ENCODE measurements at places on chromosomes 12 and 14.

GRCh38 chr12:89247541-89247942 lies 104.8 kb downstream of the DUSP6 start:
- DNase-seq: no peak

GRCh38 chr12:86959766-86960458 lies 703.7 kb upstream of the MGAT4C start:
- no peak for DNase-seq

- DNase-seq: no peak
Observed at GRCh38 chr12:15355766-15356165, 33.5 kb downstream of the PTPRO start.

DNA sequence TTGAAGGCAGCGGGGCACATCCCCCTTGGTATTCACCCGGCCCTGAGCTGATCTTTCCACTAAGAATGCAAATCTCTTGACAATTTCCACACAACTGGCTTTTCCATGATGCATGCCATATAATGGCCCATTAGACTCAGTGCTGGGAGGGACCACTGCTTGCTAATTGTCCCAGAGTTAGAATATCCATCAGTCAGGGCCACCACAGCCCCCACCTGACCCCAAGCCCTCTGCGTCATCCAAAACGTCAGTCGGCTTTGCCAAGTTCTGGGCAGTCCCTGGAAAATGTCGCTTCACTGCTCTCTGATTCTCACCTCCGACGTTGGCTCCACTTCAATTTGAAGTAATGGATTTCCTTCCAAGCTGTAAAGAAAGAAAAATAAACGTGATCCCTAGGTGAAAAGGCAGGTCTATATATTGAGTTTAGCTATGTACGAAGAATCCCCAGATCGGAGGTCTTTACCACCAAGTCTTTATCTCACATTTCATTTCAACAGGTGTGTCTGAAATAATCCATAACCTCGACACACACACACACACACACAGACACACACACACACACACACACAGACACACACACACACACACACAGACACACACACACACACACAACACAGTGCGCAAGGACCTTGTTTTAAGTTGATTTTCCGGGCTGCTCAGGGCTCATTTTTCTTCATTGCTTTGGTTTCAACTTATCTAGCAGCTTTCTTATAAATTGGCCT lies 165.5 kb upstream of the NOS1 start:
- DNase-seq: peak; percentile 7

DNA sequence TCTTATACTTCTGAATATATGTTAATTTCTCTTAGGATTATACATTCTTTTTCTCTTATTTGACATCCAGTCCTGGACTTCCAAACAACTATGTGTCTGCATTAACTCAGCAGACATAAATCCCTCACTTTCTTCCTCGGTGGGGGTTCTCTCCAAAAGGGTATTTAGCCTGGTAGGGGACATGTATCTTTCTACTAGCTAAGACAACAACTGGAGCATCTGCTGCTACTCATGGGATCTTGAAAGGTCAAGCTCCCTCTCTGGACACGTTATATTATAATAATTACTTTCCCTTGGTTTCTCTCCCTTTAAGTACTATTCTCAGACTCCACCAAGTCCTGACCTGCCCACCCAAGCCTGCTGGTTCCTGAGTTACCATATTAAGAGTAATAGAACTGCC lies 983.7 kb upstream of the FLRT2 start:
- no peak for DNase-seq

DNA sequence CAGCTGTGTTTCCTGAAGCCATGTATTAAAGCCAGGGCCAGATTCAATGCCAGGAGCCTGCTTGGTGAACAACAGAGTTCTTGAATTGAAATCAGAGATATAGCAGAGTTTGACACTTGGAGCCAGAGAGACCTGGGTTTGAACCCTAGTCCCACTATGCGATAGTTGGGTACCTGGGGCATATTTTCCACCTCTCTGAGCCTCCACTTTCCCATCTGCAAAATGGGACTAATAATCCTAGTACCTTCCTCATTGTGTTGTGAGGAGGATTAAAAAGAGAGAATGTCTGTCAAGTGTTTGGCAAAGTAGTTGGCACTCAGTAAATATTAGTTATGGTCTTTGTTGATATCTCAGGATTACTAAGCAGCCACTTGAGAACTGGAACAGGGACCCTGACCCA lies 6.0 kb upstream of the HRK start:
- DNase-seq: no peak

GRCh38 chr12:67826946-67827720 lies 162.1 kb upstream of the IFNG-AS1 start:
- peak; percentile 29 for DNase-seq

DNA sequence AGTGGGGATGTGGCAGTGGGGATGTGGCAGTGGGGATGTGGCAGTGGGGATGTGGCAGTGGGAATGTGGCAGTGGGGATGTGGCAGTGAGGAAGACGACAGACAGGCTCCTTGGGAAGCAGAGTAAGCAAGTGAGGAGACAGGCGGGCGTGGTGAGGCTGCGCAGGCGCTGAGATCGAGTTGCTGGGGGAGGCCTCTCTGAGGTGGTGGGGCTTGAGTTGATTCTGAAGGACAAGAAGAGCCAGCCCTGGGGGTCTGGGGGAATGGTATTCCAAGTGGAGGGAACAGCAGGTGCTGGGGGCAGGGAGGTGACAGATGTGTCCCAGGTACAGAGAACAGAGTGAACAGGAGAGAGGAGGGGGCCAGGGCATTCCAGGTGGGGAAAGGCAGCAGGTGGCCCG lies 33.8 kb upstream of the TSPAN9 start:
- no peak for DNase-seq

GRCh38 chr12:1502831-1503230 lies 91.5 kb downstream of the FBXL14 start:
- no peak for DNase-seq

GRCh38 chr14:75442642-75443041 lies 14.8 kb downstream of the JDP2 start:
- DNase-seq: no peak

DNA sequence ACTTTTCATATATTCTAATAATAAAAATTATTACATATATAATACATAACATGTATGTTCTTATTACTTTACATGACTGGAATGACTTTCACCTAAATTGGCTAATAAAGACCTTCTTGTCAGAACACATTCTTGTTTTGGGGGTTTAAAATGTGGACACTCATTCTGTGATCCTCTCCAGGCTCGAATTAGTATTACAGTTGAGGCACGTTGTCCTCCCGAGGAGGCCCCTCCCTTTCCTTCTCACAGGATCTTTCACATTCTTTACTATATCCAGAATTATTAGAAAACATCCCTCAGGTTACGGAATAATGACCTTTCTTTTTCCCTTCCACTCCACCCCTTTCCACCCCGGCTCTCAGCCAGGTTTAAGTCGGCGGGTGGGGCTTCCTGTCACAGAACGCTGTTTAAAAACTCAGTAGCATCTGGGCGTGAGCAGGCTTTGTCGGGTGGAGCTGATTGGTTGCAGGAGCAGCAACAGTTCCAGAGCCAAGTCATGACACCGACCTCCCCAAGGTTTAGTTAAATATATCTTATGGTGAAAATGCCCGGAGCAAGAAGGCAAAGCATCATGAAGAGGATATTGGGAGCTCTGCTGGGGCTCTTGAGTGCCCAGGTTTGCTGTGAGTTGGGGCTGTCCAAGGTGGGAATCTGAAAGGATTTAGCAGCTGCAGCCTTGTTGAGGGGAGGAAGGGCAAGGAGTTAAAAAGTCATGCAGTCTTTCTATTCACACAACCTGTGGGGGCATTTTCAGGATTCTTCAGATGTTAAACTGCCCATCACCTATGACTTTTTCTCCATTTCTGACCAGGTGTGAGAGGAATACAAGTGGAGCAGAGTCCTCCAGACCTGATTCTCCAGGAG lies 396.7 kb upstream of the OR4E1 start:
- DNase-seq: no peak
